H54 (cell line): ENCODE measurements at places on chromosomes 13 and 19.
A peak's percentile ranks its signal among the peaks of the same experiment; 100 is the strongest.

- DNase-seq: no peak
Measured at GRCh38 chr19:45195764-45196163, 17.2 kb downstream of the BLOC1S3 start.

DNA sequence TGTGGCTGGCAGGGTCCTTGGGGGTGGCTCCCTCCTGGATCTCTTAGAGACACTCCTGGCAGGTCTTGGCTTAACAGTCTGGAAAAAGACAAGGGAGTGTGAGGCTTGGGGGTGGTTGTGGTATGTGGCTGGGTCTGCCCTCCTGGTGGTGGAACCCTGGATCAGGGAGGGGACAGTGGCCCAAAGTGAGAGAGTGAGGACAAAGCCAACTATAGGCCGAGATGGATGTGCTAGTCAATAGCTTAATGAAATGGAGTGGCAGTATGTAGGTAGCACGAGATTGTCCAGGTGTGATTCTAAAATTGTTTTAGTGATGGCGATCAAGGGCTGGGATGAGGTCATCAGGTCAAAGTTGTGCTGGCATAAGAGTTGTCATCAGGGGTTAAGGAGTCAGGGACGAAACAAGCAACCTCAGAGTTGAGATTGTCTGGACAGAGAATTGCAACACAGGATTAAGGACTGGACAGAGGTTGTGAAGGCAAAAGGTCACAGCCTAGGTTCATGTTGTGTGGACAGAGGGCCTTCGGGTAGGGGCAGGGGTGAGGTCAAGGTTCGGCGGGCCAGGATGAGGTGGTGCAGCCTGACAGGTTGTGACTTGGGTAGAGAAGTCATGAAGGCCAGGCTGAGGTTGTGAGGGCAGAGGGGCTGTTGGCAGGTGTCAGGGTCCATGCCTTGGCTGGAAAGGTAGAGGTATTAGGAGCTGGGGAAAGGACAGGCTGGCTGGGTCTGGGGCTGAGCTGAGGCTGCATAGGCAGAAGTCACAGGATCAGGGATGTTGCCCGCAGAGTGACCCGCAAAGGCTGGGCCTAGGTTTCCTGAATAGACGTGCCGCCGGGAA lies 4.5 kb upstream of the RASAL3 start:
- no peak for DNase-seq

DNA sequence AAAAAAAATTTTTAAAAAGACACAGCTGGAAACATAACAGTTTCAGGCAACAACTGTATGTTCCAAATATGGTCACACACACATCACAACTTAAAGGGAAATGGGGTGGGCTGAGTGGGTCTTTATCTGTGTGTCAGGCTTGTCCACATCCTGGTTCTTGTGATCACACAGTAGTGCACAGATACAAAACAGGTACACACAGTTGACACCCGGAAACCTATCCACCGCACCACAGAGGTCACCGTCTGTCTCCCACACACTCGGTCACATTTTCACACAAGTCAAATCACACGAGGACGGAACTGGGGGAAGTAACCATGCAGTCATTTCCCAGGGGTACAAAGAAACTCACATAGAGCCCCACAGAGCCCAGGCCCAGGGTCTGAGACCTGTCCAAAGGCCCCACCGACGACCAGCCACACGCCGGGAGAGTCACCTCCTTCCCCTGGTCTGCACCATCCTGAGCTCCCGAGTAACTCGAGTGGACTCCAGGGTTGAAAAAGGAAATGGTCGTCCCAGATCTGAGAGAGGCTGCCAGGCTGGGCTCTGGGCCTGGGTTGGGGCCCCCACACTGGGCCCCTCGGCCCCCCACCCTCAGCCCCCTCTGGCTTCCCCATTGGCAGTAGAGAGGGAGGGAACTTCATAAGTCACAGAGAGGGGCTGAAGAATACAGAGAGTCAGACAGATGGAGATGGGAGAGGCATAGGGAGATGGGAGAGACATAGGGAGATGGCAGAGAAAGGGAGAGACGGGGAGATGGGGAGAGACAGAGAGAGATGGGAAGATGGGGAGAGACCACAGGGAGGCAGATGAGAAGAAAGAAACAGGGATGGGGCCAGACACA lies 1.3 kb upstream of the PPAN start:
- DNase-seq: no peak

DNA sequence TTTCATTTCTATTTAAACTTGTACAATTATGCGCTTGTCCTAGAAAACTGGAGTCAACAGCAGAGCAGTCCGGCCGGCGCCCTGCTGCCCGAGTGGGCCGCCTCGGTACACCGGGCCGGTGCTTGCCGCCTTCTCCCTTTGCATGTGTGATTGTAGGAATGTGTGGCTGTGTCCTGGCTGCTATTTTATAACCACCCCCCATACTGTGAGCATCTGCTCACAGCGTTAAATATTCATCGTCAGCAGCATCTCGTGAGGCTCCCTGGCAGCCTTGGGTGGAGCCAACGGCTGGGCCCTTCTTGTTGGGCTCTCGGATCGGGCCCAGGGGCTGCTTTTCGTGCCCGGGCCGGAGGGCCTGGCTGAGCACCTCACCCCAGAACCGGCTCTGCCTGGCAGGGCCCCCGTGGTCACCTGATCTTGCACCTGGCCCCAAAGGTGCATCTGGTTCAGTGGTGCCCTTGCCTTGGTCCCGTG lies 10.6 kb downstream of the PIAS4 start:
- DNase-seq: no peak

- no peak for DNase-seq
Measured at GRCh38 chr19:21084343-21084742, 2.3 kb downstream of the ZNF714 start.

GRCh38 chr13:46374710-46375109 lies 12.3 kb downstream of the RUBCNL start:
- DNase-seq: no peak

GRCh38 chr19:42563352-42564210 lies 31.1 kb downstream of the CEACAM8 start:
- DNase-seq: peak; percentile 60

DNA sequence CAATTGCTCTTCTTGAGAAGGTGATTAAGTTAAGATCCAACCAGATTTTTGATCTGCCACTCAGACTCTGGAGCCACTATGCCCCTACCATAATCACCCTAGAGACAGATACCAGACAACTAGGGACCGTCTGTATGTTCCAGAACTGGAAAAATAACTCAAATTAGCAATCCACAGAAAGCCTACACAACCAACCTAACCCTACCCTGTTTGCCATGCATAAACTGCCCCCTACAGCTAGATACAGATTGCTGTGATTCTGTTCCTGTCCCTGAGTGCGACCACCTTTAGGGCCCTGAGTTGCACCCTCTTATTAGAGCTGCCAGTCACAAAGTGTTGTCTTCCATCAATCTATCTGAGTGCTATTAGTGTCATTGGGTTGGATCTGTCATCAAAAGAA lies 929.8 kb upstream of the SLITRK1 start:
- DNase-seq: no peak

DNA sequence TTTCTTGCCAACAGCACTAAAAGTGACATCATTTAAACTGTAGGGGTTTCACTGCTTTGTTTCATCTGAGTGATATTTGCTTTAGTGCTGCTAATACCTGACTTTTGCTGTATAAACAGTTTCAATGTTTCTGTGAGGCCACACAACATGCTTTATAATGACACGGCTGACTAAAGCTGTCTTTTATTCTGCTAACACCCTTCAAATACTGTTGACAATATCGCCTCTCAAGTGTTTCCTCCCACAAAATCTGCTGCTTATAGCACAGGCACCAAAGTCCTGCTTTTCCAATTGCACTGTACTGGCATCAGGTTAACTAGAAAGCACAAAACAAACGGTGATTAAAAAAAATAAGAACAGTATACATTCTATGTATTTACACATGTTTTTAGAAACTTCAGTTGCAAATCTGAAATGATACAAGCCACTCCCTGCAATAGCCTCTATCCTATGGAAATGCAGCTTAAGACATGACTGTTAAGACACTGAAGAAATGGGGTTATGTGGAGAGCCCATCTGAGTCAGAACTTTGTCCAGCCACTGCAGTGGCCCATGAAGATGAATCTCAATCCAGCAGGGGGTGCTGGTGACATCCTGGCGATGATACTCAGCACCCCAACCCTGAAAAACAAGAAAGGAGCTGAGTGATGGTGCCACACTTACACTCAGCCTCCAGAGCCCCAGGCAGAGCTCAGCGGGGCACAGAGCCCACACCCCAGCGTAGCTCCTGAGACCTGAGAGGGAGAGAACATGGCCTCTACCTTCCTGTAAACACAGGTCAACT lies 29.4 kb downstream of the RFXAP start:
- DNase-seq: no peak

DNA sequence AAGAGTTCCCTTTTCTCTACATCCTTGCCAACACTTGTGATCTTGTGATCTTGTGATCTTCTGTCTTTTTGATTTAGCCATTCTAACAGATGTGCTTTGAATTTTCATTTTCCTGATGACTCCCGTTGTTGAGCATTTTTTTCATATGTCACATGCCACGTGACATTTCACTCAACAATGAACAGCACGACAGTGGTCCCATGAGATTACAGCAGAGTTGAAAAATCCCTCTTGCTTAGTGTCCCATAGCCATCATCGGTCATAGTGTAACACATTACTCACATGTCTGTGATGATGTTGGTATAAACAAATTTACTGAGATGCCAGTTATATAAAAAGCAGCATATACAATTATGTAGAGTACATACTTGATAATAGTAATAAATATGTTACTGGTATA lies 256.1 kb upstream of the OBI1 start:
- no peak for DNase-seq

- no peak for DNase-seq
Measured at GRCh38 chr13:108769213-108770070, 140.0 kb downstream of the MYO16 start.

- no peak for DNase-seq
Measured at GRCh38 chr19:47324502-47324901, 7.5 kb upstream of the C5AR2 start.

DNA sequence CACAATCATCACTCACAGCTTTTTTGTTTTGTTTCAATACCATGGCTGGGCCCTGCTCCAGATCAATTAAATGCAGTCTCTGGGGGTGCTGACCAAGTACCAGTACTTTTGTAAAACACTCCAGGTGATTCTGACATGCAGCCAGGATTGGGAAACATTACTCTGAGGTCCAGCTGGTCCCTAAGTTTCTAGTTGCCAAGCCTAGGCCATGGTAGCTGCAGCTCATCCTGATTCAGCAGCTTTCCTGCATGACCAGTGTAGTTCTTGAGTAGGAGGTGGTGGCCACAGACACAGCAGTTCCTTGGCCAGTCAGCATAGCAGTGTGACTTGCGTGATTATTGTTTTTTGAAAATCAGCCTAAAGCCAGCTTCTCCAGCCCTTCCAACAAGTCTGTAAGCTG lies 859.1 kb downstream of the DIAPH3 start:
- DNase-seq: no peak

GRCh38 chr13:84865783-84866221 lies 933.4 kb downstream of the SLITRK6 start:
- DNase-seq: no peak

DNA sequence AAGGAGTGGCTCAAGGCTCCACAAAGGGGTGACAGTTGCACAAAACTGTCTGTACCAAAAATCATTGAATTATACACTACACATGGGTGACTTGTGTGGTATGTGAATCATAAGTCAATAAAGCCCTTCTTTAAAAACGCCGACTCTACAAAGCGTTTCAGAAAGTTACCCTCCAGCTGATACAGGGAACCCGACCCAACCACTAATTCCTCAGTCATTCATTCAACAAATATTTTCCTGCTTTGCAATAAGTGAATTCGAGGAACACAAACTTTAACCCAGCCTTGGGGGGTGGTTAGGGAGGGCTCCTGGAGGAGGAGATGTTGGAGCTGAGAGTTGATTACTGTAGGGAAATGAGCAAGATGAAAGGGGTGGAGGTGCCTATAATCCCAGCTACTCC lies 32.0 kb downstream of the LTBP4 start:
- DNase-seq: no peak

- DNase-seq: no peak
Measured at GRCh38 chr13:40781717-40782116, 7.7 kb upstream of the SLC25A15 start.

GRCh38 chr13:108226184-108226583 lies 8.0 kb downstream of the ABHD13 start:
- no peak for DNase-seq

- no peak for DNase-seq
Measured at GRCh38 chr13:77810430-77810829, 108.2 kb downstream of the EDNRB start.

GRCh38 chr13:20518660-20519100 lies 7.0 kb downstream of the CRYL1 start:
- DNase-seq: no peak

GRCh38 chr19:8185343-8186068 lies 23.7 kb upstream of the CERS4 start:
- no peak for DNase-seq

DNA sequence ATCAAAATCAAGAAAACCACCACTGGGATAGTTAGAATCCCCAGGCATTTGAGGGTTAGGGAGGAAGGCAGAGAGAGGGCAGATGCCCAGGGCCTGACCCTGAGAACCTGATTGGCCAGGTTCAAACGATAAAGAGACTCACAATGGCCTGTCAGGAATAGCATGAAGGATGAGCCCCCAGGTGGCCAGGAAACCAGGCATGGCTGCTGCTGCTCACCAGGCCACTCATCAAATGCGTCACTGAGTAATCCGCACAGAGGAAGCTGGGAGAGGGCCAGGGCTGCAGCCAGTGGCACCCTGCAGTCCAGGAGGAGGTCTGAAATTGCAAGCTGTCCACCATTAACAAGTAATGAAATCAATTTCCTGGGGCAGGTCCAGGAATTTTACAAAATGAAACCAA lies 111.3 kb downstream of the KATNAL1 start:
- DNase-seq: peak; percentile 56

DNA sequence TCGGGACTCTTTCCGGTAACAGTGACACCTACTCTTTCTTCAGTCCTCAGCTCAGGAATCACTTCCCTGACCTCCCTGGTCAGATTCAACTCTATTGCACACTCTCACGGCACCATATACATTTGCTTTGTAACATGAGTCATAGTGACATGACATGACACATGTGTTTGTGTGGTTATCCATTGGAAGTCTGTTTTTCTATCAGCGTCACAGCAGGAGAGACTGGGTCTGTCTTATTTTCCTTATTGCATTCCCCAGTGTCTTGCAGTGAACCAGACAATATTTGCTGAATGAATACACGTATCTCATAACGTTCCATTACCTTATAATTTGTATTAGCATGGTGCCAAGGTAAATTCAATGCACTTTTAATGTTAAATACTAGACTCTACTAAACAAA lies 102.0 kb downstream of the DCLK1 start:
- DNase-seq: no peak

DNA sequence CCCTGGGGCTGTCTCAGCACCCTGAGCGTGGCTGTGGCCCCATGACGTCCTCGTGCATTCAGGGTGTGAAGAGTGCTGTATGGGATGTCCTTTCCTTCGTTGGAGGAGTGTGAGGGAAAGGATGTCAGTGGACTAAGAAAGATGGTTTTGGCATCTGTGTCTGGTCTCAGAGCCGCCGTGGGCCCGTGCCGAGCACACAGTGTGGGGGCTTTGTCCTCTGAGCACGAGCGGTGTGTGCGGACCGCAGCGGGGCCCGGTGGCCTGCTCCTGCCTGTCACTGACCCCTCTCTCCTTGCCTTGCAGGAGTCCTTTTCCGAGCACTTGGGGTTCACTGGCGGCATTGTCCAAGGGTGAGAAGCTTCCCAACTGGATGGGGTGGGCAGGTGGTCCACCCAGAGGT lies 63.3 kb upstream of the LDLR start:
- DNase-seq: no peak
